ENCODE measurements at places on chromosomes 3 and 15. TPM values are rescaled to one million over a fixed set of nuclear protein-coding genes. Genes with fewer than 3 reads are reported as not detected.

- peak; percentile 65 for DNase-seq
Observed at GRCh38 chr15:71752604-71753289, 57.6 kb upstream of the NR2E3 start.

GRCh38 chr3:55678546-55679216, 191.6 kb upstream of the WNT5A start:
- DNase-seq, result no peak

TMCO5A gene
- not detected for total RNA-seq

C3orf70 gene
- 4.9 TPM for total RNA-seq

DNA sequence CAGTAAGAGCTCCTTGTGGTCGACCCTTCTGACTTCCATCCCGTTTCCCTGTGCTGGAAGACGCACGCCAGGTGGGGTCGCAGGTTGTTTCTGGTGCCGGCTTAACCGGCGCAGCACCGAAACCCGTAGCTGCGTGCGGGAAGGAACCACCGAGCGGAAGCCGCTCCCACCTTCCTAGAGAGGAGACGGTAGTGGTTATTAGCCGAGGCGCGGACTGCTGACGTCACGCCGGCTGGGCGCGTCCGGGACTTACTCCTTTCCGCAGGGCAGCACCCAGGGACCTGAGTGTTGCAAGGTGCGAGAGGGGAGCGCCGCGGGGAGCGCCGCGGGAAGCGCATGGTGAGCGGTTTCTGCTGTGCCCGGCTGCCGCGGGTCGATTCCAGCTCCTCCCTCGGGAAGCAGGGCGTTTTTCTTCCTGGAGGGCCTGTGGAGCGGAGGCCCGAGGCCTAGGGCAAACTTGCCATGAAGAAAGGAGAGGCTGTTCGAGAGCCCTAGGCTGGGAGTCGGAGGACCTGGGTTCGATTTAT, at the start of gene ZNF501:
ZNF501 (plus strand) TSS at position 252 of the 527 bp plus-strand sequence. CDS start 4,787 bp downstream, outside the sequence.
- peak; percentile 94 for DNase-seq

DNA sequence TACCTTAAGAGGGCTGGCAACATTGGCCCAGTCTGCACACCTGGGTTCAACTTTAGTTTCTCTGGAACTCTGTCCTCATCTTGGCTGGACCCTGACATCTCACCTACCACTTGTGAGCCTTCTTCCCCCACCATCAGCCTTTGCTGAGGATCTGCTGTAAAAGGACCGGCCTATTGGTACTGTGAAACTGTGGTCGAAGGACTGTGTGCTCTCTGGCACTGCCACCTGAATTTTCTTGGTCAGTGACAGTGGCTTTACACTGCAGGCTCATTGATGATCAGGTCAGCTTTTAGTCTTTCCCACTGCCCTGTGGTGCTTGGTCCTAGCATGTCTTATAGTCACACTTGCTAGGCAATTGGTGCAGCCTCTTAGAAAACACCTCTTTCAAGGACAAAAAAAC, 86.9 kb downstream of the PEX5L start:
- DNase-seq, result no peak

WDR72 gene
- 0.97 TPM for total RNA-seq

PARL gene
- 64.0 TPM for total RNA-seq

DNA sequence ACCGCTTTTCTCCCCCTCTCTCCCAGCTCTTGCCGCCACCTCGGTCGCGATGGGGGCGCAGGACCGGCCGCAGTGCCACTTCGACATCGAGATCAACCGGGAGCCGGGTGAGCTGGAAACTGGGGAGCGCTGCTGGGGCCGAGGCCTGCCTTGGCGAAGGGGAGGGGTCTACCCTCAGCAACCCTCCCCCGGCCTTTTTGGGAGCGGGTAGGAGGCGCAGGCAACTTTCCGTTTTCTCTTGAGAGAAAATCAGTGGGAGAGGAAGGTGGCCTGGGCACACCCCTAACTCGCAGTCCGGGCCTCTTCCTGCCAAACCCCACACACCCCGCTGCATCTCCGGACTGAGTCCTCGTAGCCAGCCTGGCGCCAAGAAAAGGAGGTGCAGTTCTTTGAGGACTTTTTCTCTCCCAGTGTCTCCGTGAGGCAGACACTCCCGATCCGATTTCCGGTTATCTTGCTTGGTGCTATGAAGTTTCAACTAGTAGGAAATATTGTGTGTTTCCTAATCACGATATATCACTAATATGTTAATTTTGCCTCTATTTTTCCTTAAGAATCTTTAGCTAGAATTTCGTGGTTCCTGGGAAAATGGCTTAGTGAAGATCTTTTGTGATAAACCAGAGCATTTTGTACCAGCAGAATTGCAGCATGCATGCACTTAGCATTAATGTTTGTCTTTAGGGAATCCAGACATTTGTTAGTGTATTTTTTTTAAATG, 631 bp downstream of the NKTR start:
- DNase-seq, result peak; percentile 79

ROBO2 gene
- total RNA-seq, result 6.0 TPM

GRCh38 chr3:175948041-175948440, 1088.9 kb downstream of the NAALADL2 start:
- no peak for DNase-seq

DNA sequence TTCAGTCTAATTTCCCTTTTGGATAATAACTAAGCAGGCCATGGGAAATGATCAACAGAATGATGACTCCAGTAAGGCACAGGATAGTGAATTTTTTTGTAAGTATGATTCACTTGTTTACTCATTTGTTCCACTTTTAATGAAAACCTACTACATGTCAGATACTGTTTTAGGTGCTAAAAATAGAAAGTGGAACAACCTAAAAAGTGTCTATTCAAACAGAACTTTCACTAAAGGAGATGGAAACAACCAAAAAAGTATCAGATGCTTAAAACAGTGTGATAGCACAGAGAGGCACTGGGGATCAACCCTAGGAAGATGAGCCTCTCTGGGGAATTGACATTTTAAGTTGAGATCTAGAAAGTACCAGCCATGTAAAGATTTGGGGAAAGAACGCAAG, 11.1 kb downstream of the RYK start:
- no peak for DNase-seq

- no peak for DNase-seq
Observed at GRCh38 chr3:159977295-159977694, 11.3 kb upstream of the IL12A start.

- no peak for DNase-seq
Observed at GRCh38 chr3:53633197-53633787, 138.9 kb downstream of the CACNA1D start.

All from lung (tissue), 17 donors.